ENCODE measurements at places on chromosomes 1 and 21.

GRCh38 chr1:91527266-91527765, 26.7 kb downstream of the CDC7 start:
- no peak for DNase-seq

GRCh38 chr1:111908011-111908621, 81.4 kb downstream of the KCND3 start:
- DNase-seq, result no peak

- no peak for DNase-seq
Measured at GRCh38 chr1:67846538-67846937, 13.3 kb upstream of the GNG12 start.

DNA sequence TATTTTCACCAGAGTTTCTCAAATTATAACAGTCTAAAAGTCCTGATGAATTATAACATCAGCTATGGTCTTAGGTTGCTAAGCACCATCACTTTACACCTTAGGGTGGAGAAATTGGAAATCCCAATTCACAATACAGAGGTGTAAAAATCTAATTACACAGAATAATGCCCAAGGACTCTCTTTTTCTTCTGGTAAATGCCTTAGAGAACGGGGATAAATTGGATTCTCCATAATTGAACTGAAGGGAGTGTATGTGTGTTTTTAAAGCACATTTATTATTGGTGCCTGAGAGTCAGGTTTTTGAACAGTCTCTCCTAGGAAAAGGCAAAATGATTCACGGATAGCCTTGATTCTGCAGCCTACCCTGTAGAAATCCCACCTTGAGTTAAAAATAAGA, 66.8 kb downstream of the NIBAN1 start:
- DNase-seq, result no peak

DNA sequence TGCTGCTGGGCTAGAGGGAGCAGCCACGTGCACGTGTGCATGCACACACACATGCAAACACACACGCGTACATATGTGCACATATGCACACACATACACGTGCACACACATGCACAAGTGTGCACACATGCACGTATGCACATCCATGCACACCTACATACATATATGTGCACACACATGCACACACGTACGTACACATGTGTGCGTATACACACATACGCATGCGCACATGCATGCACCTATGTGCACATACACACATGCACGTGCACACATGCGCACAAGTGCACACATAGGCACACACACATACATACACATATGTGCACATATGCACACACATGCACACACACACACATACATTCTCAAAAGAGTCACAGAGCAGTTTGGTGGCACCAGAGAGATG, 85.9 kb upstream of the SLC25A33 start:
- no peak for DNase-seq

- DNase-seq, result no peak
Measured at GRCh38 chr1:110606657-110607535, 738 bp upstream of the KCNA2 start.

- no peak for DNase-seq
Measured at GRCh38 chr1:157069601-157070000, 24.1 kb upstream of the ARHGEF11 start.

- DNase-seq, result no peak
Measured at GRCh38 chr1:158830074-158830677, 975 bp upstream of the MNDA start.

DNA sequence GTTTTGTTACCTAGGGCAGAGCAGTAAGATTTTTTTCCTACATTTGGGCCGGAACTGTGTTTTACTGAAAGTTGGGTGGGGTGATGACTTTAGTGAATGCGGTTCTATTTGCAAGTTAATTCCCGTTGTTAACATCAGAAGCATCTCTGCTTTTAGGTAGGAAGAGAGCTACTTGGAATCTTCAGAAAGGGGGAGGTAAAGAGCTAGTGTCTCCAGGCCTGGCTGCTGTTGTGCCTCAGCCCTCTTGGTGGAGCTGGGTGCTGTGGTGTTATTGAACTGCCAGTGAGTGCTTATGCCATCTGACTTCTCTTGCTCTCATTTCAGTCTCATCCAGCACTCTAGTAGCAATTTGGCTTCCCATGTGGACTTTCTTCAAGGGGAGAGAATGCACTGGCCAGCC, 3.4 kb downstream of the KDM4A start:
- DNase-seq, result no peak

DNA sequence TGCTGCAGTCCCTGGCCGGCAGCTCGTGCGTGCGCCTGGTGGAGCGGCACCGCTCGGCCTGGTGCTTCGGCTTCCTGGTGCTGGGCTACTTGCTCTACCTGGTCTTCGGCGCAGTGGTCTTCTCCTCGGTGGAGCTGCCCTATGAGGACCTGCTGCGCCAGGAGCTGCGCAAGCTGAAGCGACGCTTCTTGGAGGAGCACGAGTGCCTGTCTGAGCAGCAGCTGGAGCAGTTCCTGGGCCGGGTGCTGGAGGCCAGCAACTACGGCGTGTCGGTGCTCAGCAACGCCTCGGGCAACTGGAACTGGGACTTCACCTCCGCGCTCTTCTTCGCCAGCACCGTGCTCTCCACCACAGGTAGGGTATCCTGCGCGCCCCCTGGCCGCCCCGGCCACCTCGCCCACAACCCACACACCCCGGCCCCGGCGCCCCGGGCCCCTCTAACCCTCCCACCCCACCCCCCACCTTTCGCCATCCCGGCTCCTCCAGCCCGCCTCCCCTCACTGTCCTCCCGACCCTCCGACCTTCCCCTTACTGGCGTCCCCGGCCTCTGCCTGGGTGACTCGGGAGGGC, 352 bp downstream of the KCNK1 start:
- no peak for DNase-seq

GRCh38 chr21:45430521-45431501, 25.8 kb downstream of the COL18A1 start:
- no peak for DNase-seq

GRCh38 chr1:111503585-111504060, at the start of the genes ADORA3 and TMIGD3:
Gene ADORA3, minus strand, starts transcription at chr1:111503633. Its CDS starts 279 bp downstream, at chr1:111503354.
Gene TMIGD3, minus strand, starts transcription at chr1:111503633. Its CDS starts 279 bp downstream, at chr1:111503354.
- no peak for DNase-seq

All from activated T-helper 1 cell treated with anti-CD3 and anti-CD28 coated beads, Interleukin-2, amount 50 U/mL, for 16 hours (primary cell).